GM18507 (cell line): ENCODE measurements at places on chromosomes 4 and X.

- DNase-seq, result no peak
Measured at GRCh38 chr4:31291238-31291637, 571.1 kb downstream of the PCDH7 start.

GRCh38 chrX:31190221-31190975 lies 118.6 kb upstream of the FTHL17 start:
- no peak for DNase-seq

GRCh38 chrX:22652596-22652995 lies 347.2 kb upstream of the DDX53 start:
- no peak for DNase-seq

DNA sequence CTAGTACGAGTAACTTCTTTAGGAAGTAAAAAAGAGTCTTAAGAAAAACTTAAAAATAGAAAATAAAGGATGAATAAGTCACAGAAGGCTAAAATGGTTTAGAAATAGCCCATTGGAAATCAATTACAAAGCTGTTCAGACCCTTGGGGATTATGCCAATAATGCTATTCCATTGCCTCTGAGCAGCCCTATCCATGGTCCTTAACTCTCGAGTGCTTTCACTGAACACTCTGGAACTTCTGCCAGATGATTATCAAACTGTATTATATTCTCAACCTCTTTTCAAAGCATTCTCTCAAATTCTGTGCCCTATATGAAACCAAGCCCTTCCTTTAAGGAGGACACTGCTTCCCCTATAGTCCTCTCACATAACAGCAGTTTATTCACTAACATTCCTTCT lies 17.0 kb downstream of the SLC9B1 start:
- DNase-seq, result no peak

DNA sequence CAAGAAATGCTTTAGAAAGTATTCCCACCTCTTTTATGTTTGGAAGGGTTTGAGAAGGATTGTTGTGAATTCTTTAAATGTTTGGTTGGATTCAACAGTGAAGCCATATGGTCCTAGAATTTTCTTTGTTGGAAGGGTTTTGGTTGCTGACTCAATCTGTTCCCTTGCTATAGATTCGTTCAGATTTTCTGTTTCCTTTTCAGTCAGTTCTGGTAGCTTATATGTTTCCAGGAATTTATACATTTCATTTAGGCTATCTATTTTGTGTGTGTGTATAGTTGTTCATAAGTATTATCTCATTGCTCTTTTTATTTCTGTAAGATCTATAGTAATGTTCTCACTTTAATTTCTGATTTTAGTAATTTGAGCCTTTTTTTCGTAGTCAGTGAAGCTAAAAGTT lies 114.4 kb downstream of the MSN start:
- no peak for DNase-seq

GRCh38 chrX:20224814-20225487 lies 41.8 kb downstream of the RPS6KA3 start:
- no peak for DNase-seq

GRCh38 chr4:138639018-138639741 lies 376.4 kb upstream of the NOCT start:
- DNase-seq, result no peak

DNA sequence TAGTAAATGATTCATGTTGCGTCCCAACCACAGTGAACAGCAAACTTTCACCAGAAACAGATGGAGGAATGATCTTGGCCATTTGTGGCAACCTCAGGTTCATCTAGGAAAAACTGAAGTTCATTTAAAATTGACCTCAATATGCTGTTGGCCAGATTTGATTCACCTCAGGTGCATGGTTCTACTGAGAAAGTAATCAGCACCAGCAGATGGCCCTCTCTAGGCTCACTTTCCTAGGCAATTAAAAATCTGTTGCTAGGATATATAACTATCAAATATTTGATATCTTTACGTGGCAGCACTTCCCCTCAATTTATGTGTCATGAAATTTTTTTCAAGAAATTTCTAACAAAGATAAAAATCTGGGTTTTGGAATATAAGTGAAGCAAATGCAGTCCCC lies 344.7 kb downstream of the GALNTL6 start:
- DNase-seq, result no peak

DNA sequence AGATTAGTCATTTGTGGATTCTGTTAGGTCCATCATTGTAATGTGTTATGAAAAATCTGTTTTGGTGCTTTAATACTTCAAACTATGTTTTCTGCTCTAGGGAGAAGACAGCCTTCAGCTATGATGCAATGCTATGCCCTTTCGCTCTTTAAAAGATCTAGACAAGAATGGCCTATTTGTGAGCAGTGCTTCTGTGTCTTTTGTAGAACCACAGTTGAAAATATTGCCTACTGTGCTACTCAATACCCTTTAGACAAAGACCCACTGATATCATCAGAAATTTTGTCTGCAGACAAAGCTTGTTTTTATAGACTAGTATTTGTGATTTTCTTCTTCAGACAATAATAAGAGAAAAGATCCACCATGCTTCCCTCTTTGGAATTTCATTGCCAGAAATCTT lies 44.6 kb upstream of the SLITRK2 start:
- DNase-seq, result no peak

DNA sequence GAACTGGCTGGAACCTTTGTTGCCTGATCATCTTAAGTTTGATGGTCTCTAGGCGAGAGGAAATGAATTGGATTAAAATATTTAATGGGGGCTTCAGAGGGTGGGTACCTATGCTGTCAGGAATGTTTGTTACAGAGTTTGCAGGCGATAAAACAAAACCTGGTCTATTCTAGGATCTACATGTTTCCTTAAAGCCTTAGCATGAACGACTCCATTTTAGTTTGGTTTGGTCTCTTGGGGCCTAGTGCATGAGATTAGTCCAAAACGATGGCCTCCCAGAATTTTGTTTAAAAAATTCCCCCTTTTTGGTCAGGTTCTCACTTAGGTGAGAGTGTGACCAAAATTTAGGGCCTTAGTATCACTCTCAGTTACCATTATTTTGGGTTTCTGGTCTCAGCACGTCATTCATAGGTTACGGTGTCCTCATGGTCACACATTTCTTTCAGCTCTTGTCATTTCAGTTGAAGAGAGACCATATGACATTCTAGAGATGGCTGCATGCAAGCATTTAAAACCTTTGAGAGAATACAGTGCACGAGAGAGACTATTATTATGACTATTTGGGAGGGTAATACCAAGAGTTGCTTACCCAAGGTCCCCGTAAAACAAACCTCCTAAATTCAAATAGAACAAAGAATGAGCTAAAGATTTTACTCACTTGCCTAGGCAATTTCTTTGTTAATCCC lies 13.8 kb downstream of the MOB1B start:
- no peak for DNase-seq

- DNase-seq, result no peak
Measured at GRCh38 chrX:54909941-54910340, 10.7 kb upstream of the TRO start.

- peak; percentile 9 for DNase-seq
Measured at GRCh38 chr4:52983563-52984303, 121.6 kb downstream of the RASL11B start.

- DNase-seq, result no peak
Measured at GRCh38 chrX:56803850-56804681, 75.0 kb downstream of the NBDY start.

DNA sequence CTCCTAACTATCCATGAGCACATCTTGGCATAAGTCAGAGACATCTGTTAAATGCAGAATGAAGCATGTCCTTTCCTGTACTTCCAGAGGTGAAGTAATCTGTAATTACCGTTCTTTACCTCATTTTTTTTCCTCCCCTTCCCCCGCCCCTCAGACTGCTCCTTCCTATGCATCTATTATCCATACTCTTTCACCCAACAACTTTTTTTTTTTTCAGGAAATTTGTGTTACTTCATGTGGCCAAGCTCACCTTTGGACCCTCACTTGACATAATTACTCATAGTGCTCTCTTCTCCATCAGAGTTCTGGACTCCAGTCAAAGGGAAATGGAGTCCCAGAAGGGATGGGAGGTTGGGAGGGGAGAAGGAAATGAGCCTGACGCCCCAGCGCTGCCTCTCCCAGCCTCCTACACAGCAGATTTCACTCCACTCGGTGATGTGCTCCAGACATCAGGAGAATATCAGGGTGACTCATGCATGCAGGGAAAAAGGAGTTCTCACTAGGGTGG lies 568.8 kb downstream of the STIM2 start:
- no peak for DNase-seq

GRCh38 chrX:46381630-46382029 lies 163.6 kb downstream of the ZNF674 start:
- no peak for DNase-seq

DNA sequence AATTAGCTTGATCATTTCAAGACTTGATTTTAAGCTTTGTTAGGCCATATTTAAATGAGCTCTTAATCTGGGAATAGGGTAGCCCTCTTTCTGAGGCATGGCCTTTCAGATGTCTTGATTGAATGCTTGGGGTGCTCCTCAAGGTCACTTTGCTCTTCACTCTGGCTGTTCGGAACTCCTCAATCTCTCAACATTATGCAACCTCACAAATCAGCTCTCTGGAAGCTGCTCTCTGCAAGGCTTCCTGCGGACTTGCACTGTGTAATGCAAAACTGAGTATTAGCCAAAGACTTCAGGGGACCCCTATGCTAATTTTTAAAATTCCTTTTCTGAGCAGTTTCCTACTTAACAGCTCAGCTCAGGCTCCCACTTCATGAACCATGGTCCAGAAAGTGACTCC lies 398.3 kb downstream of the PRDM5 start:
- no peak for DNase-seq

DNA sequence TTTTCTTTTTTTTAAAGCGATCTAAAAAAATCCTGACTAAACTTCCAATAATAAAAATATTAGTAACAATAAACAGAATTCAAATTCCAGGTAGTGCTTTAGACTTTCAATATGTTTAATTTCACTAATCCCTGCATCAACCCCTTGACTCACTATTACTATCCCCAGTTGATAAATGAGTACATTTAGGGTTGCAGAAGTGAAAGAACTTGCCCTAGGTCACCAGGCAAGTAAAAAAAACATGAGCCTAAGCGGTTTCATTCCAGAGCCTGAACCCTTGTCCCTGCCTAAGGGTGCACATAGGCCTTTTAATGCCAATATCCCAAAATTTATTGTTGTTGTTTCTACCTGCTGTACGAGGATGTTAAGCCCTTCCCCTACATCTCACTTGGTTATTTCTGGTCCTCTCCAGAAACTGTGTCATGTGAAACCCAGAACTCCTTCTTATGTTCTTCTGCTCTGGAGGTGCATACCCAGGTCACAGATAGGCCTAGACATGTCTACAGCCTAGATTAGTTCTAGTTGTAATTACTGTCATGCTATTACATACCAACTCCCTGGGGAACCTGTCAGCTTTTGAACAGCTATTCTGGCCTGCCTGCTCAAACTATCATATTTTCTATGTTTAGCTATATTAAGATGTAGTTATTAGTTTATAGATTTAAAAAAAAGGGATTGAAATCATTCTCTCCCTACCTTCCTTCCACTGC lies 244.5 kb upstream of the PITX2 start:
- no peak for DNase-seq

DNA sequence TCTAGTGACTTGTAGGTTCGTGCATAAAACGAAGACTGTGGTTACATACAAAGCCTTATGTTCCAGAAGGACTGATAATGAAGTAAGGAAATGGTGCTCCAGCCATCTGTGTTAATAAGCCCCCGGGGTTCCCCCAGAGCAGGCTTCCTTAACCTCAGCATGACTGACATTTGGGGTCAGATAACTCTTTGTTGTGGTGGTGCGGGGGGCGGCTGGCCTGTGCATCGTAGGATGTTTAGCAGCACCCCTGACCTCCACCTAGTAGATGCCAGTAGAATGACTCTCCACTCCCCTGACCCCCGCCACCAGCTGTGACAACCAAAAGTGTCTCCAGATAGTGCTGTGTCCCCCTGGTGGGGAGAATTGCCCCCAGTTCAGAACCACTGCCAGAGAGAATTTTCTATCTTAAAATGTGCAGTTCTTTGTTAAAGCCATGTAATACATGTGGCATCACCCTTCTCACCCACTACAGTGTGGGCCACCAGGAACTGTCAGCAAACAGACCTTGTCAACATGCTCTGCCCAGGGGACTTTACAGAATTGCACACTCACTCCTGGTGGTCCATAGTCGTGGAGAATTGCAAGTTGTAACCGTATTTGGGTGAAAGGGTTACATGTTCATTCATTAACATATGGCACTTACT lies 7.5 kb downstream of the SH3KBP1 start:
- no peak for DNase-seq

DNA sequence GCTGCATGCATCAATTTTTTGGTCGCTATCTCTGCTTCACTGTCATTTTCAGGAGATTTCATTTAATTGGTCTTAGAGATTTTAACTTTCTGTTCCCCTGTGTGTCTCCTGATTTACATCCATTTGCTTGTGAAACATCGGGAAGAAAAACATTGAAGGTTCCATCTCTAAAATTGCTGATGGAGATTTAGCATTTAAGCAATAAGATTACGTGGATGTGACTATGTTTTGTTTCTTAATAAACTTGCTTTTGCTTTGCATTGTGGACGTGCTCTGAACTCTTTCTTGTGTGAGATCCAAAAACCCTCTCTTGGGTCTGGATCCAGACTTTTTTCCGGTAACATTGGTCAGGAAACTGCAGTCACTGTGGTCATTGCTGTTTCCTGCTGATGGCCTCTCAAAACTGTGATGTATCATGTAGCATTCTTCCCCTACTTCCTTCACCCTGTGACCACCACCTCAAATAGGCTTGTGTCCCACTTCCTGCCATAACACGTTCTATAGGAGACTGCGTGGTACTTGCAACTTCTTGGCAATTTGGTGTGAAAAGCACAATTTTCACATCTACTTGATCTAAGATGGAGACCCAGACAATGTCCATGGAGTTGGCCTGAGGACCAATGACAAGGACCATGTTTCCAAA lies 4.9 kb downstream of the CXCL2 start:
- DNase-seq, result no peak

GRCh38 chrX:133836561-133836960 lies 148.8 kb downstream of the GPC3 start:
- no peak for DNase-seq

DNA sequence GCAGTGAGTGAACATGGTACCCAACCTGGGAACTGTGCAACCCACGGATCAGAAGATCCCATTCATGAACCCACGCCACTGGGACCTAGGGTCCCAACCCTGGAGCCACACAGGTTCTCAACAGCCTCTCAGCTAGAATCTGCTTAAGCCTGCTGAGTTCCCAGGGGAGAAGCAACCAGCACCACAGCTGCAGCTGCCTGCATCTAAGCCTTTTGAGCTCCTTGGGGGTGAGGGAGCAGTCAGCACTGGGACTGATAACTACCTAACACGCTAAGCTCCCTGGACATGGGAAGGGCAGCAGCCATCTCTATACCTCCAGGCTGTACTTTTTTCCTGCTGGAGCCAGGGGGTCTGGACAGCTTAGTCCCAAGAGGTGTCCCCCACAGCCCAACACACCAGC lies 179.3 kb downstream of the IL15 start:
- DNase-seq, result no peak

- no peak for DNase-seq
Measured at GRCh38 chr4:113437129-113437528, 324.4 kb downstream of the CAMK2D start.
